Smooth muscle cell of the coronary artery (primary cell): ENCODE measurements at places on chromosomes 2 and 18. TPM values are rescaled to one million over a fixed set of nuclear protein-coding genes. Genes with fewer than 3 reads are reported as not detected.

Gene CKAP2L
- 0.94 and 2.1 TPM in 2 replicates for total RNA-seq

Gene SLC5A6
- total RNA-seq, result 8.3 and 17.7 TPM in 2 replicates

Gene ABCG8
- total RNA-seq, result not detected in 2 replicates

Gene CRYGC
- not detected in 2 replicates for total RNA-seq

Gene UGT1A3
- total RNA-seq, result not detected in 2 replicates

Gene CDK5R2
- 0.08 TPM in 1 of 2 replicates, not detected in the other for total RNA-seq

Gene MROH2A
- 0.15 TPM in 1 of 2 replicates, not detected in the other for total RNA-seq

Gene MAPK4
- total RNA-seq, result not detected in 2 replicates

Gene GREB1L
- 0.12 and 0.23 TPM in 2 replicates for total RNA-seq

Gene FAM110C
- under 0.01 TPM in 1 of 2 replicates, not detected in the other for total RNA-seq

Gene PLEKHH2
- total RNA-seq, result 0.60 and 2.1 TPM in 2 replicates

Gene AQP12B
- not detected in 2 replicates for total RNA-seq

Gene HNMT
- 16.8 and 40.2 TPM in 2 replicates for total RNA-seq

Gene VIL1
- under 0.01 TPM in 1 of 2 replicates, not detected in the other for total RNA-seq

Gene RFX8
- 0.30 and 2.8 TPM in 2 replicates for total RNA-seq

Gene MBD2
- 95.5 and 292 TPM in 2 replicates for total RNA-seq
